ENCODE measurements at places on chromosomes 3 and 15.

- DNase-seq: no peak
These were observed 21.9 kb upstream of the ST3GAL6 start for GRCh38 chr3:98741121-98741716.

GRCh38 chr15:43538091-43538490 is 20.7 kb downstream of the MAP1A start:
- no peak for DNase-seq

DNA sequence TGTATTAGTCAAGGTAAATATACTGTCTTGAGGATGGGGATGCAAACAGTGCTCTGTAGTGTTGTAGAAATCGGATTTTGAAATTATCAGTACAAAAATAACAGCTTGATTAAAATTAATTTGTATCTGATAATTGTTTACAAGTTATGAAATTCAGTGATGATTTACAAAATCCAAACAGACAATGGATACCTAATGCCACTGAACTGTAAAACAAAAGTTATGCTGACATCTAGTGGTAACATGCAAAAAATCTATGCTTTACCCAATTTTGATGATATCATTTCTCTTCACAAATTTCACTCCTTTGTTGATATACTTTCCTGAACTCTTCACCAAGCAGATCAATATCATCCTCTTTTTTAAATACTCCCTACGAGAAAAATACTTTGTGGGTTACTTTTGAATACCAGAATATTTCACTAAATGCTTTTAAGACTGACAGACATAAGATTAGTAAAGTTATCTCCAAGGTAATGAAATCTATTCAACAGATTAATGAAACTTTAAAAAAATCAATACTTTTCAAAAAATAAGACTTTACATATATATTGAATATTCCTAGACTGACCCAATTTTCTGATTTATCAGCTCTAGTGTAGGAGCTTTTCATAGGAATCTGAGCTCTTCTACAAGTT is 36.0 kb downstream of the MNS1 start:
- no peak for DNase-seq

DNA sequence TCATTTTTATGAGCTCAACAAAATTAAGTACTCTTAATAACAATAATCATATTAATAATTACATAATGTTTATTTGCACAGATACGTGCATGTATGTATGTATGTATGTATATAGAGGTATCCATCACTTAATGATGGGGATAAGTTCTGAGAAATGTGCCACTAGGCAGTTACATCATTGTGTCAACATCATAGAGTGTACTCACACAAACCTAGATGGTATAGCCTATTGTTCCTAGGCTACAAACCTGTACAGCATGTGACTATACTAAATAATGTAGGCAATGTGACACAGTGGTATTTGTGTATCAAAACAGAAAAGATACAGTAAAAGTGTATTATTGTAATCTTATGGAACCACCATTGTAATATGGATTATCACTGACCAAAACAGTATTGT is 874.7 kb upstream of the GBE1 start:
- no peak for DNase-seq

GRCh38 chr3:194675680-194676079 is 3.7 kb upstream of the LSG1 start:
- no peak for DNase-seq

GRCh38 chr3:196235452-196236122 is 19.3 kb downstream of the SLC51A start:
- DNase-seq: no peak

DNA sequence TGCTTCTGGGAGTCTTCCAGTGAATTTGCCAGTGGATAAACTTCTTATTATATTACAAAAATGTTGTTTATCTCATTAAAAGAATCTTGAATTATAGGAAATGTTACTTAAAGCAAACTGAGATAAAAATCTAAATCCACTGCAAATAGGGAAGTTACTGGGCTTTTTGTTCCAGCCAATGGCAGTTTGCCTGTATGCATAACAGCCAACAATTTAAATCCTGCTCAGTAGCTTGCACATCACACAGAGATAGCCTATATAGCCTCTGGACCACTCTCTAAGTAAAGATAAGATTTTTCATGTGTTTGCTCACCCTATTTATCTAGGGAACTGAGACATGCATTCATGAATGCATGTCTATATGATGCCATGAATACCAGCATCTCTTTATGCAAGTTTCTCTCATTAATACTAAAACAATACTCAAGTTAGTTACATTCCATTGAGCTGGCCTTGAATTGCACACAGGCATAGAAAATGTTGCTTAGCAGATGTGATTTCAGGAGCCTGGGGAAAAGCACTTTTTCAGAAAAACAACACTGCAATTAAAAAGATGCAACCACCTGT is 92.1 kb upstream of the GPR149 start:
- DNase-seq: no peak

DNA sequence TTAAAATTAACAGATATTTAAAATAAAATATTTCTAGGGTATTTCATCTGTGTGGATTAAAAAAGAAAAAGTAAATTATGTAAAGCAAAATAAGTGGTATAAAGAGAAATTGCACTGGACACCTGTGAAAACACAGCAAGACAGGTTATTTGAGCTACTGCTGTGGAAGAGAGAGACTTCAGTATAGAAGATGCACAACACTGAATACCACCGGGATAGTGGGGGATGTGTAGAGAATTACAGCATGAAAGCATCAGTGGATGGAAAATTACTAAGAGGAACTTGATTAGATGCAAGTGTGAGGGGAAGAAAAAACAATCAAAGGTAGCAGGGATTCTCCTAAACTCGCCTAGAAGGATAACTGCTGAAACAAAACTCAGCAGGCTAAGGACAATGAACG is 1242.5 kb upstream of the GBE1 start:
- no peak for DNase-seq

DNA sequence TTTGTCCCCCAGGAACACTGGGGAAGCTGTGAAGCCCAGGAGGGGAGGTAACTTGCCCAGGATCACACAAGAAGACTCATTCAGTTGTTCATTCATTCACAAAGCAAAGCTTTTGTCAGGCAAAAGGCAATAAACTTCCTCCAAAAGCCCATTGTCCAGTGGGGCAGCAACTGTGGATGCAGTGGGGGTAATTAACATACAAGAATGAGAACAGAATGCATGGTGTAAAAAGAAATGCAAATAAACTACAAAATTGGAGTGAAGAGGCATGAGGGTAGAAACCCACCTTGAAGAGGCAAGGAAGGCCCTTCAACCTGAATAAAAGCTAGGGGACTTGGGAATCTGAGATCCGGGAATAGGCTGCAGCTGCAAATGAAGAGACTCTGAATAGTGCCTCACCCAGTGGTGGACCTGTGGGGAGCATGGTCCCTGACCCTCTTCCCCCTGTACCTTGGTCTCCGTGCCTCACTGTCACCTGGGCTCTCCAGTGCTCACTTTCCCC is 363.6 kb downstream of the CLSTN2 start:
- no peak for DNase-seq

DNA sequence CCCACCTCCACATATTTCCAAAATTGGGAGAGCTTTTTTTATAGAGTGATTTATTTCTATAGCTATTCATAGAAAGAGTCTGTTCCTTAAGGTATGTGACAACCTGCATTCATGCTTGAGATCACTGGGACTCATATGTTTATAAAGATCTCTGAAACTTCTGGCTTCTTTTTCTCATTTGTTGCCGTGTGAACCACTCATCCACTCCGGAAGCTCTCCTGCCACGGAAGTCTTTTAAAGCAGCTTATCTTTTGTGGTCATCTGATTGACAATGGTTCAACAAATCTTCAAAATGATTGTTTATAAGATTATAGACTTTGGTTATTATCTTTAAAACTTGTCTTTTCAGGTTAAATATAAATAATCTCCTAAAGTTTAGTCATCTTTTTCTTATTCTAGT is 260.5 kb downstream of the C3orf38 start:
- DNase-seq: no peak

- DNase-seq: no peak
These were observed 479.8 kb downstream of the NAALADL2 start for GRCh38 chr3:175338775-175339535.

DNA sequence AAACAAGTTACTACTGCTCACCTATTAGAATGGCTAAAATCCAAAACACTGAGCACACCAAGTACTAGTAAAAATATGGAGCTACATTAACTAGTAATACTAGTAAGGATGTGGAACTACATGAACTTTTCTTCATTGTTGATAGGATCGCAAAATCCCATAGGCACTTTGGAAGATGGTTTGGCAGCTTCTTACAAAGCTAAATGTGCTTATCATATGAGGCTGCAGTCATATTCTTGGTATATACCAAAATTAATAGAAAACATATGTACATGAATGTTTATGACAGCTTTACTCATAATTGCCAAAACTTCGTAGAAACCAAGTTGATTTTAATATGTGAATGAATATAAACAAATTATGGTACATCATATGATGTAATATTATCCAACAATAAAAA is 366.8 kb upstream of the KCNMB2 start:
- DNase-seq: no peak

- DNase-seq: no peak
These were observed 8.8 kb downstream of the SLC6A20 start for GRCh38 chr3:45787551-45787950.

GRCh38 chr15:89648106-89649012 is 6.9 kb downstream of the KIF7 start:
- DNase-seq: no peak

DNA sequence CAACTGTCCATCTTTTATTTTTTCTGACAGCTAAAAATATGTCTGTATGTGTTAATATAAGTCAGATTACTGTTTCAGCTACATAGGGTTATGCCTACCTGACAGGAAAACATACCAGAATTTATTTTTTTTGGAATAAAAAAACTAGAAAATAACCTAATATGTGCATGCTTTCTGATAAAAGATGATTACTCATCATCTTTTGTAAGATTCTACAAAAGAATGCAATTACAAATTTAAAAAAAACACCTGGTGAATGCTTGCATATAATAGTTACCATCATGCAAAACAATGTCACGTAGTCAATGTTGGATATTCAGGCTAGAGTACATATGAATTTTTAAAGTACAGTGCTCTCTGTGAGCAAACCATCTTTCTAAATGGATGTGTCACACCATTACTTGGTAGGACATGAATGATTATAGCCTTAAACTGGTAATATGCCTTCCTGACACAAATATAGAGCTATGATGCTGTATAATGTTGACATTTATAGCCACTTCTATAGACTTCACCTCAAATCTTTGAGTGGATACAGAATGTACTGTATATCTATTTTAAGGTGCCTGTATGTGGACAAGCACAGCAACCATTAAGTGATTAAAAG is 180.6 kb downstream of the EPHA3 start:
- DNase-seq: no peak

- no peak for DNase-seq
These were observed 53.1 kb downstream of the MCF2L2 start for GRCh38 chr3:183375337-183375736.

DNA sequence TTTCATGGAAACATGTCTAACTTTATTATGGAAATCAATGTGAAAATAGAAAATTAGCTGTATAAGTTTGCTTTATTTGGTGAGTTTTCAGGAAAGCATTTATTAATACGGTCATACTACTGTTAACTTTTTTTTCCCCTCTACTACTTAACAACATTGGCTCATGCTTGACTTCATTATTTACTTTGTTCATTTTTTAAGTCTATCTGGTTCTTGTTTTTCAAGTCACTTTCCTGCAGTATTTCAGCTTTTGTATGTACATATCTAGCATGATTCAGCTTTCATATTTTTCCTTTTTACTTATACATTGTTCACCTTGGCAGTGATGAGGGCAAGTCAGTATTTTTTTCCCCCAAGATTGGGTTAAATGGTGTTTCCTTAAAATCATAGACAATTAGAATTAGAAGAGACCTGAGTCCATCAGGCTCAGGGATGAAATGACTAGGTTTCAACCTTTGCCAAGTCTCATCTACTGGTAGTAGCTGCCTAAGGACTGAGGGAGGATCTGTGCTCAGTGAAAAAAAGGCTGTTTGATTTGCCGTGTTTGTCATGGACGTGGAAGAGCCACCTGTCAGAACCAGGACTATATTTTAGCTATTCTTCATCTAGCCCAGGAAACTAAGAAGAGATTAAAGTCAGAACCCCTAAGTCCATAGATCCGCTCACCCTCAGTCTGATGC is 15.4 kb downstream of the TMOD3 start:
- DNase-seq: no peak

- DNase-seq: no peak
These were observed 20.7 kb downstream of the GRIP2 start for GRCh38 chr3:14519406-14519805.

- DNase-seq: no peak
These were observed 10.7 kb upstream of the VPS8 start for GRCh38 chr3:184801241-184801785.

DNA sequence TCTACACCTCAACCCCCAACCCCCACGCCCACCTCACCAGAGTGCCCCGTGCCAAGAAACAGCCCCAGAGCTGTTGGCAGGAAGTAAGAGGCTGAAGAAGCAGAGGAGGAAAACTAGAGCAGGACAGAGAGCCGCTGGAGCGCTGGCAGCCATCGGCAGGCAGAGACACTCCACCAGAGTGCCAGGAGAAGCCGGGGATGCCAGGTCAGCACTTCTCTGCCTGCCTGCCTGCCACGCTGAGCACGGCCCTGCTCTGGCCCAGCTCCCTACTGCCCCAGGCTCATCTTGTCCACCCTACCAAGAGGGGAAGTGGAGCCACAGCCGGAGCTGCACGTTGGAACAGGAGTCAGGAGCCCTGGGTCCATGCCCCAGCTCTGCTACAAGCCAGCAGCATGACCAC is 29.7 kb downstream of the CACNA2D2 start:
- no peak for DNase-seq

DNA sequence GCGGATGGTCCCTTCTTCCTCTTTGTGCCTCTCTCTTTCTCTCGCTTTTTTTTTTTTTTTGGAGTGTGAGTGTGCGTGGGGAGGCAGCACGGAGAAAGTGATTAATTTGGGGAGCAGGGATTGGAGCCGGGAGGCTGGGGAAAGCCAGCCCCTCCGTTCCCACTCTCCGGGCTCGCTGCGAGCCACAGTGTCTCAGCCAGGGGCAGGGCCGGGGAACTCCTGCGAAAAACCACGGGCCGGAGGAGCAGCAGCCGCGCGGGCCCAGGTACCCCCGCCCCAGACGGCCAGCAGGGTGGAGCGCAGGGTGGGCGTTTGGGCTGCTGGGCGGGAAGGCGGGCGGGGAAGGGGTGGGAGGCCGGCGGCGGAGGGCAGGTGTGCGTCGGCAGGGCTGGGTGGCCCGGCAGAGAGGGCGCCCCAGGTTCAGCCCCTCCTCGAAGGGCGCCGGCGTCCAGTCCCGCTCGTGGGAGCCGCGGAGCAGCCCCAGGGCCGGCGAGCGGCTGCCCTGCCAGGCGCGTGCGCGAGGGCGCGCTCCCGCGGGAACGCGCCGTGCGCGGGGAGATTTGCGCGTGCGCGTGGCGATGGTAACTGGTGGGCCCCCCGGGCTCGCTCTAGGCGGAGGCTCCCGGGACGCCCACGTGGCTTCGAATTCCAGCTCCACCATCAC is 1.4 kb downstream of the CHL1 start:
- no peak for DNase-seq

- DNase-seq: no peak
These were observed 1.3 kb upstream of the ITPR1 start for GRCh38 chr3:4491855-4492207.

GRCh38 chr3:42665050-42665878 is 11.8 kb downstream of the ZBTB47 start:
- DNase-seq: no peak
